ENCODE measurements at places on chromosomes 2 and 18.

- DNase-seq, result no peak
These were observed 38.1 kb upstream of the STAT1 start for GRCh38 chr2:191051825-191052778.

GRCh38 chr2:176542476-176542875 is 273.2 kb downstream of the MTX2 start:
- DNase-seq, result no peak

DNA sequence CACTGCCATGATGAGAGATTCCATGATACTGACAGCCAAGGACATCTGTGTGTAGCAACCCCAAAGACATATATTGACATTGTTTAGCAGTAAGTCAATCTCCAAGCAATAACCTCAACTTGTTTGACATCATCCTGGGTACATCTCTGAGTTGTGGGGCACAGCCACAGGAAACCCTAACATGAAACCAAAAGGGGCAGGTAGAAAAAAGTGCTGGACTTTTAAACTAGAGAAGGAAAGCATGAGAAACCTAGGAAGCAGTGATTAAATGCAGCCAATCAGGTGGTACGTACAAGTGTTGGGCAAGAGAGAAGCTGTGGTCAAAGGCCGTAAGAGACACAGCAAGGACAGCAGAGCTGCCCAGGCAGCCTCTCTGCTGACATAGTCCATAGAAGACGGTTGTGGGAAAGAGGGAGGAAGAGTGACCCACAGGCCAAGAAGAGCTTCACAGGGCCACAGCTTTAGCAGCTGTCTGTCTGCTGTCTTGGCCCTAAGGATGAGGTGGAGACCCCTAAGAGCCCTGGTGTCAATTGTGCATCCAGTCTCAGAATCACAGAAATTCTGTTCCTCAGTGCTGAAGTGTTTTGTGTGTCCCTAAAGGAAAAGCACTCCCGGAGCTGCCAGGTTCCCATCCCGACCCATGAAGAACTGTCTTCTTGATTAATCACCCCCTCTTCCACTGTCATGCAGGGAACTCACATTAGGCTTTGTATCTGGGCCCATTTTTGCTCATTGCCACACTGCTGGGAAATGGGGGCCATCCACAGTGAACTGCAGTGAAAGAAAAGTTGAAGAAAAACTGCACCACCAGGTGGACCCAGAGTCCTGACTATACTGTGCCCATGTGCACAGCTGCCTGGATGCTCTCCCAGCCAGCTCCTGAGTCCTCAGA is 25.4 kb upstream of the CHN1 start:
- DNase-seq, result no peak

DNA sequence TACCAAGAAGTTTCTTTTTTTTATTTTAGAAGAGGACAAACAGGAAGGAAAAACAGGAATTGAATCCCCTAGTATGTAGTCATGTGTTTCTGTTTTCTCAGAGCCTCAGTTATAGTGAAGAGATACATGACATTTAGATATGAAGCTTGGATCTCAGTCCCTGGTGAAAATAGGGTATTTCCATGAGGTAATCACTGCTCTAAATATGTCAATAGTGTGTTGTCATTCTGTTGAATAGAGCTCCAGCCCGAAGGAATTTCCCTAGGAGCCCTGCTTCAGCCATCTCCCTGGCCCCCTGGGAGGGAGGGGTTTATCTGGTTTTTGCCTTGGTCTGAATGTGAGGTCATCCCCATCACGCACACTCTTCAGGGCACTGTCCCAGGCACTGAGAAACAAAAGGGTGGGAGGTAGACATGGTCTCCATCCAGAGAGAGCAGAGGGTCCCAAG is 47.1 kb upstream of the REL start:
- DNase-seq, result no peak

DNA sequence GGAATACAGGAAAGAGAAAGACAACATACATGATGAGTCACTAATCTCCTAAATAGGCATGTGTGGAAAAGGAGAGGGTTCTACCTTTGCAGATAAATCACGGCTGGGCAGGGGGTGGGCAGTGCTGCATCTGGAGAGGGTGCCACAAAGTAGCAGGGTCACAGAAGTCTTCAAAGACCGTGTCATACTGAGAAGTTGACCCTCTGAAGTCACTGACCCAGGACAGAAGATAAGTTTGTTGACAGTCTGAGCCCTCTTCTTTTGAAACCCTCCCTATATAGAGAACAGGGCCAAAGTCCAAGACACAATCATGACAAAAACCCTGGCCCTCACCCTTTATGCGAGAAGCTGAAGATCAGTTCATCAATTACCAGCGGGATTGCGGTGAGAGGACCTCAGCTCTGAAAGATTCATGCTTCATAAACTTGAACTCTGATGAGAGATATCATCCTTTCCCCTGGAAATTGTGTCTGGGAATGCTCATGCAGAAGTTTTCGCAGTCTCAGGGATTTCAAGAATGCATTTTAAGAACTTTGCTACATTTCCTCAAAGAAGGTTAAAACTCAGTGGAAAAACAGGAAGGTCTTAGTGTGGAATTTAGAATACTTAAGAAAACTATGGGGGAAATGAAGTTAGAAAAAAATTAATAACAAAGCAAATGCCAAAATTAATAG is 129.5 kb downstream of the FAM124B start:
- DNase-seq, result no peak

DNA sequence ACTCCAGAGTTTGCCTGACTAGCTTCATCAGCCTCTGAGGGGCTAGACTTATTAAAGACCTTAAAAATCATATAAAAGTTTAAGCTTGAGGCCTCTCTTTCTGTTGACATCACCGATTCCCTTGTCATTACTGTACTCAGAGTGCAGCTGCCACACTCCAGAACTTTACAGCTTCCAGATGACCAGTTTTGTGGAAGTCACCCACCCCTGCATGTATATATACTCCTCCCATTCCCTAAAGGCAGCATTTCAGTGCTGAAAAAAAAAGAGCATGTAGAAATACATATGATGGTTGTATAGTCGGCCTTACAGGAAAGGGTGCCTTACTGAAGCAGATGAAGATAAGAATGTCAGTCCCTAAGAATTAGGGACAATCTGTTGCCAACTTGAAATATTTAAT is 117.3 kb downstream of the FEZ2 start:
- DNase-seq, result no peak

- no peak for DNase-seq
These were observed 17.8 kb upstream of the MPPE1 start for GRCh38 chr18:11925800-11926481.

- no peak for DNase-seq
These were observed 143.7 kb upstream of the TTC39C start for GRCh38 chr18:23870676-23871380.

Data from activated CD4-positive, alpha-beta T cell treated with anti-CD3 and anti-CD28 coated beads, Interleukin-2, amount 50 U/mL, for 1 hour (primary cell).